Stimulated activated CD8-positive, alpha-beta memory T cell treated with anti-CD3 and anti-CD28 coated beads, Interleukin-7, amount 100 ng/mL, for 24 hours (primary cell): ENCODE measurements at places on chromosomes 3 and 15.

DNA sequence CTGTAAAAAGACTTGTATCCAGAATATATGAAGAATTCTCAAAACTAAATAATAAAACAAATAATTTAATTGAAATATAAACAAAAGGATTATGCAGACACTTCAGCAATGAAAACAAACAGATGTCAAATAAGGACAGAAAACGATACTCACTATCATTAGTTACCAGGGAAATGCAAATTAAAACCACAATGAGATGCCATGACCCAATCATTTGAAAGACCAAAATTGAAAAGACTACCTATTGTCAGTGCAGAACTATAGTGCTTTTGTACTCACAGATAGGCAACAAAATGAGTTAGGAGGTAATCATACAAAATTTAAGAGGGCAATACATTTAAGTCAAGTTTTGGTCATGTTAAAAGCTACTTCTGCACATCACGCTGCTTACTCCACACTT lies 31.6 kb upstream of the OR5K4 start:
- no peak for DNase-seq

DNA sequence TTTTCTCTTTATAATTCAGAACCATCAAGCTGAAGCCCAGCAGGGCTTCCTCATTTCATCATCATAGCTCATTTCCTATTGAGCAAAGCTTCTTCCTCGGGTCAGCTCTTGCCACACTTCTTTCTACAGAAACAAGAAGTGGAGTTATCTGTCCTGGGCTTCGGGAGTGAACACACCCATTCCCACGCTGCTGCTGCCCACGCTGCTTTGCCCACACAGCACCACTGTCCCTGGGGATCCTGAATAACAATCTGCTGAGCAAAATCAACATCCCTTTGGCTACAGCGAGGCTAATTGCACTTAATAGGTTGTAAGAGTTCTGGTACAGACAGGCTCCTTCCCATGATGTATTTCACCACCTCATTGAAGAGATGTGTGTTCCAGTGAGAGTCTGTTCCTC lies 23.7 kb downstream of the CEP19 start:
- DNase-seq = no peak

DNA sequence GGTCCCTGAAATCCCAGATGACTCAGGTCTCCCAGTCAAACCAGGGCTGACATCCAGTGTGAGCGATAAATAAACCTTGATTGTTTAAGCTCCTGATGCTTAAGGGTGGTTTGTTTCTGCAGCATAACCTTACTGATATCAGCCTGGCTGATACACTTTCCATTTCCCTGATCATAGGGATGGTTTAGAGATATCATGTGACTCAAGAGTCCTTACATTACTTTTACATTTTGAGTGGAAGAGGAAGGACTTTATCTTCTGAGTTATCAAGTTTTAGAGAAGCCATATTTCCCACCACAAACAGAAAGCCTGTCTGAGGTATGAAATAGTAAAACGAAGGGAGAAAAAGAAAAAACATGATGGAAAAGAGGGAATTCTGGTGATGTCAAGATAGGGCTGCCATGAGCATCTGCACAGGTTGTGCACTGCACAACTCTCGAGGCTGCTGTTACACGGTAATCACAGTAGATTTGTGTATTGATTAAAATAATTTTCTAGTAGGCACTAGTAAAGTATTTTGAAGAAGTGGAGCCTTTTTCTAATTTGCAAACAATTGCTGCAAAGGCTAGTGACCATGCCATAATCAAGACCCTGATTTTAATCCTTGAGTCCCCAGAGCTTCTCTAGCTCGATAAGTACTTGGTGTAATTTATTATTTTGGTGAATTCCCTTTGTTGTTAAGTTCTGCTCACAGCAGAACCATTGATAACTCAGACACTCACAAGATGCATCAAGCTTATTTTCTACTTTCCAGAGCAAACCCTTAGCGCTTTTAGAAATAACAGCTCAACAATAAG lies 34.1 kb upstream of the FBLN2 start:
- no peak for DNase-seq

DNA sequence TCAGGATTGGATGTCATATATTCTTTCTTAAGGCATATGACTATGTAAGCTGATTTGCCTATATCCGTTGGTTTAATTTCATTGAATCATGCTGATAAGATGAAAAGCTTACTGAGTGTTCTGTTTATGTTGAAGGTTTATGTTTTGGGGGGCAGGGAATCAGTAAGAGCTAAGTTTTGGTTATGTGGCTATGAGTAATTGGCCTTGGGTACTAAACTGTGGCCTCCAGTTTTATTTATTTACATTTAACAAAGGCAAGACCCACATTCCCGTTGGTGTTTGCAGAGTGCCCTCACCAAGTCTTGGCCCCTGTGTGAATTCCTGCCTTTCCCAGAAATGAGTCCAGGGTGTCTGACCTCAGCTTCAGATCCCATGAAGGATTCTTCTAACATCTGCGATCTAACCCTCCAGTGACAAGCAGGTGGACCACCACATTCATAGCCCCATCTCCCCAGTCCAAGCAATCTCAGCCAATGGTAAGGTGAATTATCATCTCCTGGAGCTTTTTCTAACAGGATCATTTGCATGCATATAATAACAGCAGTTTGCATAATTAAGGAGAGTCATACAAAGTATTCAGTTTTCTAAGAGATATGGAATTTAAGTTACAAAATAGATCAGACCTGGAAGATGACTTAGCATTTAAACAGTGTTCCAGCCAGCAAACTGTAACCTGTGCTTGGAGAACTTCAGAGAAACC lies 27.4 kb downstream of the GLDN start:
- DNase-seq = no peak

- DNase-seq = no peak
Observed at GRCh38 chr15:27512281-27513001, 541.5 kb downstream of the GABRG3 start.

DNA sequence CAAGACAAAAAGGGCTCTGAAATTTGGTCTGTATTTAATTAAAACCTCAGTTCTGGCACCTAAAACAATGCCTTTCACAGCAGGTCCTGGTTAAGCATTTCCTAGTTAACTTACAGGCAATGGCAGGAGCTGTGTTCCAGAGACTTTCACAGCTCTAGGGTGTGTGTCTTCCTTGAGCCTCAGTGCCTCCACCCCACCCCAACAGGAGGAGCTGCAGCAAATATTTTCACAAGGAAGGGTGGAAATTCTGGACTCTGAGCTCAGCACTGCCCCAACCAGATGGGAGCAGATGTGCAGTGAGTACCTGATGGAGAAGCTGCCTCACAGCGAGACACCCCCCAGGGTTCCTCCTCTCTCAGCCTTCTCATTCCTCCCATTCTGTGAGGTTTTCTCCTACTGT lies 106.3 kb upstream of the SPATA12 start:
- DNase-seq = no peak

DNA sequence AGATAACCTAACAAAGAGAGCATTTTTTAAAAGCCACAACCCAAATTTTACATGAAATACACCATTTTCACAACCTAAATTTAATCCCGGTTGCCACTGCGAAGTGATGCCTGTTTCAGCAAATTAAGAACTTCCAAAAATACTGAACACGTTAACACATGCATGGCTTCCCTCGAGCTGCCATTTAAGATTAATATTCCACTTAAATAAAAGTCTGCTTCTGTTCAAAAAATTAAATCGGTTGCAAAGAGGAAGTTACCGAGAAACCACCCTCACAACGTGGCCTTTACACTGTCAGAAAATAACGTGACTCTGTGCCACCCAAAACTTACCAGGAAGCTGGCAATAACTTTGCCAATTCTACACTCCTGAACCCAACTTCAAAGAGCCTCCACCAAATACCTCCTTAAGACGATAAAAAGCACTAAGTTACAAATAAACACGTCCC lies 1.2 kb downstream of the TBL1XR1 start:
- no peak for DNase-seq

DNA sequence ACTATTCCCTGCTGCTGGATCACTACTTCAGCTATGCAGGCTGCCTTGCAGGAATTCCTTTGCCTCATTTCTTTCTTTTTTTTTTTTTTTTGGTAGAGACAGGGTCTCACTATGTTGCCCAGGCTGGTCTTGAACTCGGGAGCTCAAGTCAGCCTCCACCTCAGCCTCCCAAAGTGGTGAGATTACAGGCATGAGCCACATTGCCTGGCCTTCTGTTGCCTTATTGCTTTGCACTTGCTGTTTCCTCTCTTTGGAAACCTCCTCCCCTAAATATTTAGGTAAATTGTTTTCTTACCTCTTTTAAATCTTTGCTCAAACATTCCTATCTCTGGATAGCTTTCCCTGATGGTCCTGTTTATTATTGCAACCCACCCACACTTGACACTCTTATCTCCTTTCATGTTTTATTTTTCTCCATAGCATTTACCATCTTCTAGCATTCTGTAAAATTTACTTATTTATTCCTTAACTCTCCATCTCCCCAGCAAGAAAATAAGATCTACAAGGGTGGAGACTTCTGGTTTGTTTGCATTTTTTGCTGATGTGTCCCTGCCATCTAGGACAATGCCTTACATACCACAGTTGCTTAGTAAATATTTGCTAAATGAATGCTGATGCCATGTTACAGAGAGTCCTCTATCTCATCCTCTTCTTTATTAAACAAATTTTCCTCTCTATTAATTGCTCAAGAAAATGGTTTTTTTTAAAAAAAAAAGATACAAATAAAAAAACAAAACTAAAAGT lies 134.8 kb downstream of the P2RY1 start:
- DNase-seq = no peak

- no peak for DNase-seq
Observed at GRCh38 chr15:67050062-67050461, 15.3 kb upstream of the SMAD3 start.

DNA sequence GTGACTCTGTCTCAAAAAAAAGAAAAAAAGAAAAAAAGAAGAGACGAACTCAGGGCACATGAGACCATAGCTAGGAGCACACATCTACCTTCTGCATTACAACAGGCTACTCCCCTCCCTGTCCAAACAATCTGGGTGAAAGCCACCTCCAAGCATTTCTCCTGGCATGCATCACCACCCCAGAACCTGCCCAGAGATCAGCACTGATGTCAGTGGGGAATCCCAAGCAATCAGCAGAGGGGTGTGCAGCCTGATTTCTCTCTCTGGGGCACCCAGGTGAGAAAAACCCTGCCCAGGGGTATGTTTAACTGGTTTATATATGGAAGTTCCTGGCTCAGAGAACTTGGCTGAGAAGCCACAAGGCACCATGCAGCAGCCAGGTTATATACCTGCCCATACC lies 59.4 kb downstream of the CDC25A start:
- DNase-seq = no peak

- no peak for DNase-seq
Observed at GRCh38 chr15:47750030-47750739, 32.9 kb downstream of the SEMA6D start.
